ENCODE measurements at places on chromosomes 12 and 14. TPM values are rescaled to one million over a fixed set of nuclear protein-coding genes. Genes with fewer than 3 reads are reported as not detected.

GRCh38 chr12:3107071-3107583 lies 29.9 kb downstream of the TSPAN9 start:
- DNase-seq: no peak

LGMN gene
- total RNA-seq: 247 TPM

DNA sequence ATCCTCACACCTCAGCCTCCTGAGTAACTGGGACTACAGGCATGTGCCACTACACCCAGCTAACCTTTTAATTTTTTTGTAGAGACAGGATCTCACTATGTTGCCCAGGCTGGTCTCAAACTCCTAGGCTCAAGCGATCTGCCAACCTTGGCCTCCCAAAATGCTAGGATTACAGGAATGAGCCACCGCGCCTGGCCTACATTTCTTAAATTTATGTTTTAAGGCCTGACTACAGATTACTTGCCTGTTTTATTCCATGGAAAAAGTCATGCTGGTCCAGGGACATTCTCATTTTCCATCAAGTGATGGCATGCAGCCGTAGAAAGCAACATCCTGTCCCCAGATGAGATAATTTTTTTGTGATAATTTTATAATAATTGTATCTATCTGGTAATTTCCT lies 6.1 kb downstream of the CD9 start:
- DNase-seq: no peak

PKP2 gene
- 2.2 TPM for total RNA-seq

DNA sequence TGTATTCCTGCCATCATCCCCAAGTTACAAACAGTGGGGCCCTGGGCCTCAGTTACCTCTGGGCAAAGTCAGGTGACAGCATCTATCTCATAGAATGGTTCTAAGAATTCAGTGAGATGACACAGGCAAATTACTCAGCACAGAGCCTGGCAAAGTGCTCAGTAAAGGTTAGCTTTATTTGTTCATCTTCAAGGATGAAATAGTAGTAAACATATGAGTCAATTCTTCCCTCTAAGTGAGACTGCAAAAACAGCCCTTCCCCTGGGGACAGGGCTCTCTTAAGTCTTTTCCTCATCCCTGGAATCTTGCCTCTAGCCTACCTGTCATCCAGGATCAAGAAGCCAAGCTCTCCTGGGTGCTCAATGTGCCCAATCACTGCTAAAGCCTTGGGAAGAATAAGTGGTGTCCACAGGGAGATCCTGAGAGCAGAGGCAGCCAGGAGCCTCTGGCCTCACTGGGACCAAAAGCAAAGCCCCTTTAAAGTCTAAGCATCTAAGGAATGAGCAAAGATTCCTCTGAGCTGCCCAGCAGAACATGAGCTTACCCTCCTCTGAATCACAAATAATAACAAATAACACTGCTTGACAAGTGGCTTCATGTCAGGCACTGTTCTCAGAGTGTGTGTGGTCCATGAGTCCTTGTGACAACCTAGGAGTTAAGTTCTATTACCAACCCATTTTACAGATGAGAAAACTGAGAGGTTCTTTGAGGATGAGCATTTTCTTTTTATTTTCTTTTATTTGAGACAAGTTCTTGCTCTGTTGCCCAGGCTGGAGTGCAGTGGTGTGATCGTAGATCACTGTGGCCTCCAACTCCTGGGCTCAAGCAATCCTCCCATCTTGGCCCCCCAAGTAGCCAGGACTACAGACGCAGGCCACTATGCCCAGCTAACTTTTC lies 12.1 kb downstream of the NUAK1 start:
- DNase-seq: no peak

Data from left lung (tissue), 14 donors.